ENCODE measurements at places on chromosomes 1 and 21.
A peak's percentile ranks its signal among the peaks of the same experiment; 100 is the strongest.

DNA sequence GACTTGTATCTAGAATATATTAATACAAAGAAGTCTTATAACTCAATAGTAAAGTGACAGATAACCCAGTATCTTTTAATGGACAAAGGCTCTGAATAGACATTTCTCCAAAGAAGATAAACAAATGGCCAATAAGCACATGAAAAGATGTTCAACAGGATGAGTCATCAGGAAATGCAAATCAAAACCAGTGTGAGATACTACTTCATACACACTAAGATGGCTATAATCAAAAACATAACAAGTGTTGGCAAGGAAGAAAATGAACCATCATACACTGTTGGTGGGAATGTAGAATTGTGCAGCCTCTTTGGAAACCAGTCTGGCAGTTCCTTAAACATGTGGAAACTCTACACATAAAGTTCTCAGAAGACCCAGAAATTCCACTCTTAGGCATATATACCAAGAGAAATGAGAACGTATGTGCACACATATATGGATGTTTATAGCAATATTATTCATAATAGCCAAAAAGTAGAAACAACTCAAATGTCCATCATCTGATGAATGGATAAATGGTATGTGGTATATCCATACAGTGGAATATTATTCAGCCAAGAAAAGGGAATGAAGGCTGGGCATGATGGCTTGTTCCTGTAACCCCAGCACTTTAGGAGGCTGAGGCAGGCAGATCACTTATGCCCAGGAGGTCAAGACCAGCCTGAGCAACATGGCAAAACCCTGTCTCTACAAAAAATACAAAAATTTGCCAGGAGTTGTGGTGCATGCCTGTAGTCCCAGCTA, 9.9 kb upstream of the MPL start:
- DNase-seq: no peak

- no peak for DNase-seq
Observed at GRCh38 chr1:228975238-228975907, 240.1 kb downstream of the RHOU start.

- DNase-seq: no peak
Observed at GRCh38 chr1:154578058-154578418, 10.5 kb downstream of the CHRNB2 start.

DNA sequence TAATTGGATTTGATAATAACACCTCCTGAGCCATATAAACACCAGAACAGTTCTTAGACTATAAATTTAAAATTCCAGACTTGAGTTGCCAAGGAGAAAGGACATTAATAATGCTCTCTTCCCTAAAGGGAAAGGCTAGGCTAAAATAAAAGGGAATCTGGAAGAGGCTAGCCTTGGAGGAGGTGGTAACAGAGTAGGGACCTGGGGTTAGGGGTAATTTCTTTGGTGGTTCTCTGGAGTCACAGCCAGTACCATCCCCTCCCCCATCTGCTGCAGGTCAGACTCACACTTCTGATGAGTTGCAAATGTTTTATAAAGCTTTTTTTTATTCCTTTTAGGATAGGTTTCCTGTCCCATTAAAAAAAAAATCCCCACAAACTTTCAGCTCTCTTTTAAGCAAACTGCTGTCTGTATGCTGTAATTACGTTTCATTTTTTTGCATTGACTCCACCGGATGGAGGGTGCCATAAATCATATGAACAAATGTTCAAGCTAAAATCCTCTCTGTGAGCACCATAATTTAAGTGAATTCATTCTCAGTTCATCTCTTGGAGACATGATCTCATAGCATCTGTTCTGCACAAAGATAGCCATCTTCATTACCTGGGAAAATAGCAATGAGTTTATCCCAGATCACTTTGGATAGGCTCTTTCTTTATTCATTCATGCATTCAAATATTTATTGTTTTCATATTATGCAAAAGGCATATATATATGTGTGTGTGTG, 379.6 kb downstream of the TTLL7 start:
- no peak for DNase-seq

- no peak for DNase-seq
Observed at GRCh38 chr1:177181280-177181630, 10.5 kb downstream of the BRINP2 start.

- no peak for DNase-seq
Observed at GRCh38 chr1:147726168-147726567, 34.2 kb downstream of the GJA5 start.

DNA sequence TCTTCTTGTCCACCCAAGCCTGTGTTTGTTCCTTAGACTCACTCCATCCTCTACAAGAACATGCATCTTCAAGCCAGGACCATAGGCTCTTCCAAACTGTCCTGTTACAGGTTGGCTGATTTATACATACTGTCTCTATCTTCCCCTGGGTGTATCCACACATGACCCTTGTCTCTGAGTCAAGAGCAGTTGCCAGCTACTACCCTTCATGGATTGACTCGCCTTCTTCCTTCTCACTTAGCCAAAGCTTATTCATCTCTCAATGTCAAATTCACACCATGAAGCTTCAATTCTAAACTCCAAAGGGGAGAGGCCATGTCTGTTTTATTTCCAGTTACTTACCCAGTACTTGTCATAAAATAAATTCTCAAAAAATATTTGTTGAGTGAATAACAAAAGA, 64.1 kb upstream of the CACHD1 start:
- DNase-seq: no peak

GRCh38 chr1:224644553-224645154, 28.5 kb downstream of the CNIH3 start:
- DNase-seq: peak; percentile 10

- no peak for DNase-seq
Observed at GRCh38 chr1:9009438-9010370, 16.5 kb downstream of the SLC2A7 start.

GRCh38 chr1:181180407-181181031, 92.0 kb downstream of the IER5 start:
- no peak for DNase-seq
